ENCODE measurements at places on chromosomes 7 and 10.

- no peak for DNase-seq
These were observed 400.8 kb downstream of the REEP3 start for GRCh38 chr10:63921908-63922467.

GRCh38 chr7:149293338-149293737 is 31.3 kb downstream of the ZNF783 start:
- DNase-seq, result no peak

DNA sequence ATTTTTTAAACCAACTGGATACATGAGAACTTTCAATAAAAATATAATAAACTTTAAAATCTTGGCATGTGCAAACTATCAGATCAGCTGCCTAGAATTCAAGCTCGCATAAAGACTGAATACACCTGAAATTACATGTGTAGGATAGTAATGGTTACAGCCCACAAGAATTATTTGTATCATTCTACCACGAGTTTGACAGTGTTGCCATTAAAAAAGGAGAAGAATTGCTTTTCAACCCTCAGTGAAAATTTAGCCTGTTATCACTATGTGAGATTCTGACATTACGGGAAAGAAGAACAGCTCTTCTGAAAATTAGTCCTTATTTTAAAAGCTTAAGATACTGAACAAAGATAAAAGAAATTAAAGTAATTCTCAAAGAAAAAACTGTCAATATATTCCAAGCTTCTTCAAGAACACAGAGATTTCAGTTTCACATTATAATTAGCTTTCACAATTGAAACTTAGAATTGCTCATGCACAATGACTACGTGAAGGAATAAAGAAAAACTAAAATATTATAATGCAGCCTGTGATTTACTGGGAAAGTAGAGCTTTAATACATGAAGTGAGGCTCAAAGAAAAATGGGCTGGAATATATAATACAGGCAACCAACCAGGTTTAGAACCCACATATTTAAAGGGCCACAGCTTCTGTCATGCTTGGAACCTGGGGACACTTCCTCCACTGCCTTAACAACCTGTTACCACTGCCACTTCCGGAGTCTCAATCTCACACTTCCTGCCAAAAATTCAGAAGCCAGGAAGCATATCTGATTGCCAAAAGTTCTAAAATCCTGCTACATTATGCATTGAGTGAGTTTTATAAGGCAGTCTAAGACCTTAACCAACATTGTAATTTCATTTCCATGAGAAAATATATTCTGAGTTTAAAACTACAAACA is 23.2 kb downstream of the TPK1 start:
- DNase-seq, result no peak

GRCh38 chr10:18203471-18203870 is 63.2 kb downstream of the CACNB2 start:
- DNase-seq, result no peak

GRCh38 chr10:7186387-7187018 is 224.3 kb downstream of the SFMBT2 start:
- DNase-seq, result no peak

- DNase-seq, result no peak
These were observed 79.0 kb upstream of the TMEM168 start for GRCh38 chr7:112869111-112869774.

- no peak for DNase-seq
These were observed 32.9 kb downstream of the HTRA1 start for GRCh38 chr10:122494173-122494820.

- DNase-seq, result no peak
These were observed 56.4 kb downstream of the KAT6B start for GRCh38 chr10:74882831-74883230.

DNA sequence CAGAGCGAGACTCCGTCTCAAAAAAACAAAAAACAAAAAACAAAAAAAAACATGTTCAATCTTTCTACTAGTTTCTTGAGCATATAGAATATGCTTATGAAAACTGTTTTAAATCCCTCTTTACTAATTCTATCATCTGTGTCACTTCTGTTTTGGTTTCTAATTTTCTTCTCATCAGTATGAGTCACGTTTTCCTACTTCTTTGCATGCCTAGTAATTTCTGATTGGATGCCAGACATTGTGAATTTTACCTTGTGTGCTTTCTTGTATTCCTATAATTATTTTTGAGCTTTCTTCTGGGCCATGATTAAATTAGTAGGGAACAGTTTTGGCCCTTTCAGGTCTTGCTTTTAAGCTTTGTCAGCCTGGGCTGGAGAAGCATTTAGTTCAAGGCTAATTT is 9.9 kb downstream of the MICU1 start:
- DNase-seq, result no peak

DNA sequence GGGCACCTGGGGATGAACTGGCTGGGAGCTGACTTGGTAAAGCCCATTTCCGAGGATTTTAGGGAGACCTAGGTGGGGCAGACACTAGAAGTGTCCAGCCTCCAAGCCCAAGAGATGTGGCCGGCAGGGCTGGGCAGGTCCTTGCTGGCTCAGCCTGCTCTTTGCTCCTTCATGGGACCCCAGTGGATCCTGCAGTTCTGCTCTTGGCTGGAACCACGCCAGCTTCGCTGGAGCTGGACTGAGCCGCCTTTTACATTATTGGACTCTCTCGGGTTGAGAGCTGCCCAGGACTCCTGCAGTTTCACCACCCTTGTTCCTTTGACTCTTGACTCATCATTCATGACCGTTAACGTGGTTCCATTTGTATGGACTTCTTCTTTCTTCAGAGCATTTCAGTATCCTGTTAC is 5.7 kb downstream of the PPIF start:
- DNase-seq, result no peak

DNA sequence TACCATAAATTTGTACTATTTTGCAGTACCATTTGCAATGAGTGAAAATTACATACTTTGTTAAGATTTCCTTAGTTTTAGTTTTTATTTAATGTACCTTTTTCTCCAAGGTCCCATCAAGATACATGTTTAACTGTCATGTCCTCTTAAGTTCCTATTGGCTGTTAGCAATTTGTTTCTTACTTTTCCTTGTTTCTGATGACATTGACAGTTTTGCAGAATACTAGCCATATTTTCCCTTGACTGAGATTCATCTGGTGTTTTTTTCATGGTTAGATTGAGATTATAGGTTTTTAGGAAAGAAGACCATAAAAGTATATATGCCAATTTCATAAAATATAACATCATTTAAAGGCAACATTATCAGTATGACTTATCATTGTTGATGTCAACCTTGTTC is 376.8 kb upstream of the STEAP1 start:
- DNase-seq, result no peak

GRCh38 chr7:139544645-139545044 is 21.2 kb downstream of the CLEC2L start:
- no peak for DNase-seq

DNA sequence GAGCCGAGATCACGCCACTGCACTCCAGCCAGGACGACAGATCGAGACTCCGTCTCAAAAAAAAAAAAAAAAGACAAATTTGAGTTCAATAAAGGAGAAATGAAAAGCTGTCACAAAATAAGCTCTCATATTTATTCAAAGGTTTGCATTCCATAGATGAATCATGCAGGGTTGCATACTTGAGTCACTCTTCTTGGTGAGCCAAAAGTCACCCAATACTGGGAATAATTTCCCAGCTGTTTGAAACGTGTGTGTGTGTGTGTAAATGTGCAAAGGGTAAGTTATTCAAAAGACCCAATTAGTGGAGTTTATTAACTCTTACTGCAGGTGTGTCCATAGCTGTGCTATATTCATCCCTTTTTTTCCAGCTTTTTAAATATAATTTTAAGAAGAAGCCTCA is 297.7 kb downstream of the CCDC3 start:
- DNase-seq, result no peak

DNA sequence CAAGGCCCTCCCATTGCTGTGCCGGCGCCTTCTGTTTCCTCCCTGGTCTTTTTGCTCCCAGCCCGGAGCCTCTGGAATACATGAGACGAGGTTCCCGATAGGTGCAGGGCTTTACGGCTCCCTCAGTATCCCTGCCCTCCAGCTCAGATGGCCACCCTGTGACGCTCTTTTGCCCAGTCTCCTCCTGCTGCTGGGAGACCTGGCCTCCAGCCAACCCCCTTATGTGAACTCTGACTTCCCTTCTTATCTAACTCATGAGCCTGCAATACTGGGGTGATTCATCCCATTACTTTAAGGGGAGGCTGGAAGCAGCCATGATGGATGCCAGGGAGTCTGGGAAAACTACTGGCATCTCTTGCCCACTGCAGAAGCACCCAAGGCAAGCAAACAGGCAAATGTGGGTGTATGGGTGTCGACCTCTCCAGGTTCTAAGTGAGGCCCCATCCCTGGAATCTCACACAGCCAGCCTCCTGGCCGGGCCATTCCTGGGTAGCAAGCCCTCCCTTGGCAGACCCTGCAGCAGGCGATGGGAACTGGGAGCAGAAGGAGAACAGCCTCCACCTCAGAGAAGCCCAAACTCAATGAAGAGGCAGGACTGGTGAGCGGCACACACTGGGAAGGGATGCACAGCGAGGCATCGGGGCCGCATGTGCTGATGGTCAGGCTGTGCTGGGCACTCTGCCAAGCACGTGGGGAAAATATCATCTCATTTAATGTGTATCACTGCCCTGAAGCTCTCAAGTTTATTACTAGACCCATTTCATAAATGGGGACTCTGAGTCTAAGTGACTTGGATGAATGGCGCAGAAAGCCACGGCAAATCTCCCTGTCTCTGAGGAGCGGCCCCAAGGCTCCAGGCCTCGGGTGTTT is 97.5 kb downstream of the FAM53B start:
- no peak for DNase-seq

DNA sequence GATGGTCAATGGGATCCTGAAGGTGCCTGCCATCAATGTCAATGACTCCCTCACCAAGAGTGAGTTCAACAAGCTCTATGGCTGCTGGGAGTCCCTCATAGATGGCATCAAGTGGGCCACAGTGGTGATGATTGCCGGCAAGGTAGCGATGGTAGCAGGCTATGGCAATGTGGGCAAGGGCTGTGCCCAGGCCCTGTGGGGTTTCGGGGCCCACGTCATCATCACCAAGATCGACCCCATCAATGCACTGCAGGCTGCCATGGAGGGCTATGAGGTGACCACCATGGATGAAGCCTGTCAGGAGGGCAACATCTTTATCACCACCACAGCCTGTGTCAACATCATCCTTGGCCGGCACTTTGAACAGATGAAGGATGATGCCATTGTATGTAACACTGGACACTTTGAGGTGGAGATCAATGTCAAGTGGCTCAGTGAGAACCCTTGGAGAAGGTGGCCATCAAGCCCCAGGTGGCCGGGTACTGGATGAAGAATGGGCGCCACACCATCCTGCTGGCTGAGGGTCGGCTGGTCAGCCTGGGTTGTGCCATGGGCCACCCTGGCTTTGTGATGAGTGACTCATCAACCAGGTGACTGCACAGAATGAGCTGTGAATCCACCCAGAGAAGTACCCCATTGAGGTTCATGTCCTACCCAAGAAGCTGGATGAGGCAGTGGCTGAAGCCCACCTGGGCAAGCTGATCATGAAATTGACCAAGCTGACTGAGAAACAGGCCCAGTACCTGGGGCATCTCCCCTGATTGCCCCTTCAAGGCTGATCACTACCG is 63.0 kb upstream of the ANTXRL start:
- DNase-seq, result no peak

DNA sequence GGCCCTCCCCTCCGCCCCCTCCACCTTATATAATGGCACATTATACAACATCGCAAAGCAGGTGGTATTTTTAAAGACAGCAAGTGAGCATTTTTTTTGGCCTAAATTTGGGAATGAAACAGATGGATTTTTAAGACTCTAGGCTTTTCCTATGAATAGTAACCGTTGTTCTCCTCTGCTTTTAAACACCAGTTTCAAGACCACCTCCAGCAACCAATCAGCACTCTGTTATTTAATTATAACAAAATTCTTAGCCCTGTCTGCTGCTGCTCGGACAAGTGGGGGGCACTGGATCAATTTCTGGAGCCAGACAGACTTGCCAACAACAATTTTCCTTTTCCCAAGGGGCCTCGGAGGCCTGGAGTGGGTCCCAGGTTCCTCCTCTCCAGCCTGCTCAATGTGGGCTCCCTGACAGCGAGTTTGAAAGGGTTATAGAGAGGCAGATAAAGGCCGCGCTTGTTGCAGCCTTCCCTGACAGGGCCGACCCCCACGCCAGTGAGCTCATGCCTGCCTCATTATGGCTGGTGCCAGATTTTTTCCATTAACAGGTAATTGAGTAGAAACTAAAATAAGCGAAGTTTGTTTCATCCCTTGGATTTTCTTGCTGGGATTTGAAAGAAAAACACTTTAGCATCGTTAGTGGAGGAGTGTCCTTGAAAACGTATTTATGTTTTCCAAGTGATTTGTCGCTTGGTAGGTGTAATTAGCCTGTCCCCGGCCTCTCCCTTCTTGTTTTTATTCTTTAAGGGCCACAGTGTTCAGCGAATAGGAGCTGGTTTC is 227.3 kb downstream of the TCF7L2 start:
- DNase-seq, result no peak

GRCh38 chr10:33661580-33662336 is 327.3 kb upstream of the NRP1 start:
- DNase-seq, result no peak

GRCh38 chr7:29019896-29020295 is 61.8 kb upstream of the TRIL start:
- no peak for DNase-seq

DNA sequence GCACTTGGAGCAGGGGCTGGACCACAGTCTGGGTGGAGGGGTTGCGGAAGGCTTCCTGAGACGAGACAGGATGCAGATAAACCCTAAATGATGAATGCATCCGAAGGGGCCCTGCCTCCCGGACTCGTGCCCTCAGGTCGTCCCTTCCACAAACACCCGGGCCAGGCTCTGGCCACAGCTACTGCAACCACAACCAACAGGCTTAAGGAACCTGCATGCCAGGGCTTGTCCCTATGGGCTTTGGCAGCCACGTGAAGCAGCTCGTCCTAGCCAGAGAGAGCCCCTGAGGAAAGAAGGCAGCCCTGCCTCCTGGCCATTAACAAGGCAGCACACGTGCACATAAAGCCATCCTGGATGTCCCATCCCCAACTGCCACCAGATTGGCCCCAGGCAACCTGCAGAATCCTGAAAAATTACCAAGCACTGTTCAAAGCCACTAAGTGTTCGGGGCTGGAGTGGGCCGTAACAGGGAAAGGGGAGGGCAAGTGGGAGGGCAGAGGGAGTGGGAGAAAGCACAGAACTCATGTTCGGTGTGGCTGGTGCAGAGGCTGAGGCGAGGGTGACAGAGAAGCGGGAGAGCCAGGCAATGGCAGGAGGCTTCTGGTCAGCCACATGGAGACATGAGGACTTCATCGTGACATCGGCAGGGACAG is 62.7 kb downstream of the MAD1L1 start:
- no peak for DNase-seq

GRCh38 chr7:84041649-84042048 is 152.9 kb downstream of the SEMA3A start:
- no peak for DNase-seq

- DNase-seq, result no peak
These were observed 1.3 kb downstream of the SLC26A4 start for GRCh38 chr7:107661865-107662379.

- DNase-seq, result no peak
These were observed 80.6 kb downstream of the PRKAG2 start for GRCh38 chr7:151796091-151796870.
